HuH-7 (cell line): ENCODE measurements at places on chromosomes 6 and 20.

DNA sequence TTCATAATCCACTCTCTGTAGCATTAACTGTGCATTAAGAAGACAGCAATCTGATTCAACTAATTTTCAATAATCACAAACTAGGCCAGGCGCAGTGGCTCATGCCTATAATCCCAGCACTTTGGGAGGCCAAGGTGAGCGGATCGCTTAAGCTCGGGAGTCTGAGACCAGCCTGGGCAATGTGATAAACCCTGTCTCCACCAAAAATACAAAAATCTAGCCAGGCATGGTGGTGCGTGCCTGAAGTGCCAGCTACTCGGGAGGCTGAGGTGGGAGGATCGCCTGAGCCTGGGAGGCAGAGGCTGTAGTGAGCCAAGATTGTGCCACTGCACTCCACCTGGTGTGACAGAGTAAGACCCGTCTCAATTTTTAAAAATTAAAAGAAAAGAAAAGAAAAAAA is 29.5 kb downstream of the SERPINB9 start:
- DNase-seq: no peak

GRCh38 chr20:5526516-5526915 is 209.8 kb upstream of the PROKR2 start:
- no peak for DNase-seq

DNA sequence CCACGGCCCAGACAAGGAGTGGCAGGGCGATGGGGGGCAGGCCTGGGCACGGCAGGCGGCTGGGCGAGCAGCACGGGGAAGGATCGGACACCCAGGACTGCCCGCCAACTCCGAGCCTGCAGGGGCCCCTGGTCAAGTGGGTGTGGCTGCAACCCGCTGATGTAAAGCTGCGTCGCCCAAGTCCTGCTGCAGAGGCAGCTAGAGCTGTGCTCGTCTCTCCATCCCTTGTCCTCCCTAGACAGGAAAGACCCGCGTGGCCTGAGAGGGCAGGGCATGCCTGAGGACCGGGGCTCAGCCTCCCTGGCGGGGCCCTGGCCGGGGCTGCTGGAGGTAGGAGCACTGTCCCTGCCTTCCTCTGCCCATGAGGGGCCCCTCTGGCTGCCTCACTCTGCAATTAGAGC is 281.2 kb downstream of the CDH4 start:
- no peak for DNase-seq

DNA sequence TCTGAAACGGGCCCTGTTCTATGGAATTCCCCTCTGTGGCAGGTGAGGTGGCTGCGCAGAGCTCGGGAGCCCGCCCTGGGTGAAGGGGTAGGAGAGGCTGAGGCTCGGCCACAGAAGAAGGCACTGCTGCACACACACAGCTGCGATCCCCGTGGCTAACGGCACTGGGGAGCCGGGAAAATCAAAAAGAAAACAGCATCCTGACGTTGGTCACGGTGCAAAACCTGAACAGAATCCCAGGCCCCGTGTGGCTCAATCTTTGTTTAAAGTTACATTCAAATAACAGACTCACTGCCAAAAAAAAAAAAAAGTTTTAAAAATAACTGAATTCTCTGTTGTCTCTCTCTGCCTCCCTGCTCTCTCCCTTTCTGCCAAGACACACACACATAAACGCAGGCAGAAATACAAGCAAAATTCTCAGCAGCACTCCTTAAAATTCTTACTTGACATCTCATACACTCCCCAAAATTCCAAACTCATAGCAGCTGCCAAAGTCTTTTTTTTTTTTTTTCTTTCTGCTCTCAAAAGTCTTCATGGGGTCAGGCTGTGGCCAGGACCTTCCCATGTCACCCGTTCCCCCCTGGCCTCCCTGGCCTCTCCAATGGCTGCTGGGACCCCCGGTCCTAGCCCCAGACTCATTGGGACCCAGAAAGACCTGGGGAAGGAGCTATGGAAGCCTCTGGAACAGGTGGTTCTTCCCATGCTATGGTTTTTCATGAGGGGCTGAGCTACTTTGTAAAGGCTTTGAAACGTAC is 248.8 kb downstream of the TTLL2 start:
- DNase-seq: no peak

- no peak for DNase-seq
These were observed 27.9 kb upstream of the ZFP64 start for GRCh38 chr20:52219441-52219840.

DNA sequence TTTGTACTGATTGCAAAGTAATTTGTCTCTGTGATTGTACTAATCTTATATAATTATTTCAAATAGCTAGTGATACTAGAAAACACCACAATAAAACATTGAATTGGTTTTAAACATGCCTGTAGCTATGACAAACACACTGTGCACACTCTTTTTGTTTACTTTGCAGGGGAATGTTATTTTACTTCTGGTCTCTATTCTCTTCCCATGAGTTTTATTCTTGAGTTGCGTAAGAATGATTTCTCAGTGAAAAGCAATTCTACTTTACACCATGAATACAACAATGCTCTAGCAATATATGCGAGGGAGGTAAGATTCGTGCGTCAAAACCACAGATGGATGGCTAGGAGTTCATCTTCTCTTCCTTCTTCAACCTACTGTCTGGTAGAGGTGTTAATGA is 68.4 kb upstream of the PHACTR1 start:
- no peak for DNase-seq

- no peak for DNase-seq
These were observed 595.4 kb downstream of the EPM2A start for GRCh38 chr6:145139895-145140294.

DNA sequence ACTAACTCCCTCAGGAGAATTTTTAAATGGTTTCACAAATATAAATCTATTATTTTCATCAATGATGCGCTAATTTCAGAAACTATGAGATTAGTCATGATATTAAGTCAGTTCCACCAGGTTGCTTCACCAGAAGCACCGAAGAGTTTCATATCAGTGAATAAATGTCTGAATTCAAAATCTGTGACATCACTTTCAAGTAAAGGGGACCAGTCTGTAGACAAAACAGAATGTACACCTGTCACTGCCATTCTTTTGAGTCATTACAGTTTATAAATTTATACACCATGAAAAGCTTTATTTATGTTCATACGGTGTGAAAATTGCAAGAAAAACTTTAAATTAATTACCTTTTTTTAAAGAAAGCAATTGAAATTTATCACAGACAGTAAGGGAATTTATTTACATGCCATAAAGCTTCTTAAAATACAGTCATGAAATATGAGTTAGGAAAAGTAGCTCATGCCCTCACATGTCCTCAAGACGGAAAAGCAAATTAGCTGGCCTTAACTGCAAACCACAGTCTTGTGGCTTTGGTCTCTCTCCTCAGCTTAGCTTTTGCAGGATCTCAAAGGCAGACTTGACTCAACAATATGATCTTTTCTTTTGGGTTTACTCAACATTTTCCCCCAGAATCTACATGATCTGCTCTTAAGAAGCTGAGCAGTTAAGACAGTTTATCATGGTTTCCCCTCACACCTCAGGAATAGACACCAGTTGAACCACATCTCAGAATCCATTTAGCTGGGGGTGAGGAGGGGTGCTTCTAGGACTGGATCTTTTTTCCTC is 177.7 kb upstream of the MCHR2 start:
- DNase-seq: no peak

- DNase-seq: no peak
These were observed 456.6 kb downstream of the LMBRD1 start for GRCh38 chr6:69340196-69340595.

DNA sequence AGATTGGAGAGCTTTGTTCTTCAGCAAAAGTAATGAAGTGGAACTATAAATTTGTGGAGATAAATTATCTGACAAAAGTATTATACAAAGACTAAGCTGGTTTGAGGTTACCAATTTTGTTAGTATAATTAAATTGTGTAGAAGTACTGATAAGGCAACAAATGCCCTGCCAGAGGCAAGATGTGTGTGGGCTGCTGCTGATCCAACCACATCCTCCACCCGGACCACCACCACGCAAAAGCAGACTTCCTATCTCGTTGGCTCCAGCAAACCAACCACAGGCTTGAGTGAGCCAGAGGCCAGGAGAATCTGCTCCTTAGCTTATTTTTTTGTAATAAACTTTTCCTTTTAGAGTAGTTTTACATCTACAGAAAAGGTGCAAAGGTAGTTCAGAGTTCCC is 1.1 kb upstream of the MYLK4 start:
- no peak for DNase-seq

- DNase-seq: no peak
These were observed 141.3 kb downstream of the FUT9 start for GRCh38 chr6:96157018-96157565.

DNA sequence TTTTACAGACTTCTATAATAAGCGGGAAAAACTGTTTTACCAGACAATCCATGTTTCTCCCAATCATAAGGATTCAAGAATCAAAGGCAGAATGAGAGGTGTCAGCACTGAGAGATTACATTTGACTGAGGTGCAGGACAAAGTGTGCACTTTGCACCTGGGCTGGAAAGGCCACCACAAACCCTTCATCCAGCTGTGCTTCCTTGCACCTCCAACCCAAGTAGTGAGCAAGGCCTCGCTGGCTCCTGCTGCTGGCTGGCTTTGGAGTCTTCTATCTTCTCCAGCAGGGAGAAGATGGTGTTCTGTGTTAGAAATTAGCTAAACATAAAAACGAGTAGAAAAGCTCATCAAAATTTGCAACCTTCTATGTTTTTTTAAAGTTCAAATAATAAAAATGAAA is 77.7 kb downstream of the CHD6 start:
- peak; percentile 21 for DNase-seq

DNA sequence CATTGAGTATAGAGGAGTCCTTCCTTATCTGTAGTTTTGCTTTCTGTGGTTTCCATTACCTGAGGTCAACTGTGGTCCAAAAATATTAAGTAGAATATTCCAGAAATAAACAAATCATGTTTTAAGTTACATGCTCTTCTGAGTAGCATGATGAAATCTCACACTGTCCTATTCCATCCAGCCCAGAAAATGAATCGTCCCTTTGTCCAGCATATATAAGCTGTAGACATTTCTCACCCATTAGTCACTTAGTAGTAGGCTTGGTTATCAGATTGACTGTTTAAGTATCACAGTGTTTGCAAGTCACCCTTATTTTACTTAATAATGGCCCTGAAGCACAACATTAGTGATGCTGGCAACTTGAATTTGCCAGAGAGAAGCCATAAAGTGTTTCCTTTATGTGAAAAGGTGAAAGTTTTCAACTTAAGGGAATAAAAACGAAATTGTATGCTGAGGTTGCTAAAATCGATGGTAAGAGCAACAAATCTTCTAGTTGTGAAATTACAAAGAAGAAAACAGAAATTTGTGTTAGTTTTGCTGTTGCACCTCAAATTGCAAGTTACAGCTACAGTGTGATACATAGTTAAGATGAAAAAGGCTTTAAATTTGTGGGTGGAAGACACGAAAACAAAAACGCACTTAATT is 198.6 kb upstream of the SIM1 start:
- no peak for DNase-seq

DNA sequence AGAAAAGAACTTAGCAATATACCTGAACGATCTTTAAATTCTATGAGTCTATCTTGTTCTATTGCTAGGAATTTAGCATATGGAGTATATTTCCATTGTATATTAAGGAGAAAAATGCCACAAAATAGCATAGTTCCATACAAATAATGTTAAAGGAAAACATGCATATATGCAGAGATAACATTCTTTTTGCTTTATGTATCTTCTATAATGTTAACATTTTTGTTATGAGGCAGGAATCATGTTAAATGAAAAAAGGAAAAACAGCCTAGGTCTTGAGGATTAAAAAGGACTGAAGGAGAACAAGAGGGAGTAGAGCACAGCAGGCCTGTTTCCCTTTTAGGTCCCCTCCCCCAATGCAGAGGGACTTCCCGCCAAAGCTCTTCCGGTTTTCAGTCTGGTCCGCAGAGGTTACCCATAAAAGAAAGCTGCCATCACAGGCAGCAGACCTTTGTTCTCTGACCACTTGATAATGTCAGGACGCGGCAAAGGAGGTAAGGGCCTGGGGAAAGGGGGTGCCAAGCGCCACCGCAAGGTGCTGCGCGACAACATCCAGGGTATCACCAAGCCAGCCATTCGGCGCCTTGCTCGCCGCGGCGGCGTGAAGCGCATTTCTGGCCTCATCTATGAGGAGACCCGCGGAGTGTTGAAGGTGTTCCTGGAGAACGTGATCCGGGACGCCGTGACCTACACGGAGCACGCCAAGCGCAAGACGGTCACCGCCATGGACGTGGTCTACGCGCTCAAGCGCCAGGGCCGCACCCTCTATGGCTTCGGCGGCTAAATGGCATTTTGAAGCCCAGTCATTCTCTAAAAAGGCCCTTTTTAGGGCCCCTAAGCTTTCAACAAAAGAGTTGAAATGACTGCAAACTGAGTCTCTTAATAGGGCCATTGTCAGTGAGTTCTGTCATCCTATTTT is 108.4 kb upstream of the PRSS16 start:
- DNase-seq: no peak

DNA sequence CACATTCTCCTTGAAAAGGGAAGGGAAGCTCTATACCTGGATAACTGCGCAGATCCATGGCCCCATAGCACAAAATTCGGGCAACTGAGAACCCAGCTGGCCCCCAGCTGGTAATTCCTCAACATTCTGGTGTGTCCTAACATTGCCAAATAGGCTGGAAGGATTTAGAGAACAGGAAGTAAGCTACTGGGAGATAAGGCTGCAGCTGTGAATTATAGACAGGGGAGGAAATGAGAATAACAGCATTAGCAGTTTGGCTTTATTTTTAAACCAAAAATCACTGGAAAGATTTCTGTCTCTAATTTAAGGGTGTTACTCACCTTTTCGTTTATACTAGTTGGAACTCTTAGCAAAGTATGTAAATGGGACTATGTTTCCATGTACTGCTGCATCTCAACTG is 97.2 kb downstream of the TULP4 start:
- peak; percentile 40 for DNase-seq

- no peak for DNase-seq
These were observed 60.6 kb upstream of the ASIP start for GRCh38 chr20:34180460-34181120.

GRCh38 chr6:157984686-157985225 is 3.1 kb downstream of the SYNJ2 start:
- DNase-seq: no peak

GRCh38 chr6:11224966-11225463 is 7.5 kb downstream of the NEDD9 start:
- DNase-seq: no peak

GRCh38 chr20:3222635-3223600 is 13.6 kb downstream of the ITPA start:
- DNase-seq: peak; percentile 71

GRCh38 chr6:168196881-168197635 is 118.0 kb upstream of the FRMD1 start:
- DNase-seq: no peak

DNA sequence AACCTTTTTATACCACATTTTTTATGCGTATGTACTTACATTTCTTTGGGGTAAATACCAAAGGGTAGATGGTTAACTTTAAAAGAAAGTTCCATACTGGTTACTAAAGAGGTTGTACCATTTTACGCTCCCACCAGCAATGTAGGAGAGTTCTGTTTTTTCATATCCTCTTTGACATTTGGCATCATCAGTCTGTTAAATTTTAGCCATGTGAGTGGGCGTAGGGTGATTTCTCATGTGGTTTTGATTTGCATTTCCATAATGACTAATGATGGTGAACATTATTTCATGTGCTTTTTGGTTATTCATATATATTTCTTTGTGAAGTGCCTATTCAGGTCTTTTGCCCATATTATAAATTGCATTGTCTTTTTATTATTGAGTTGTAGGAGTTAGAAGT is 194.2 kb downstream of the PRL start:
- no peak for DNase-seq
